ENCODE measurements at places on chromosomes 7 and 10.
A peak's percentile ranks its signal among the peaks of the same experiment; 100 is the strongest.

DNA sequence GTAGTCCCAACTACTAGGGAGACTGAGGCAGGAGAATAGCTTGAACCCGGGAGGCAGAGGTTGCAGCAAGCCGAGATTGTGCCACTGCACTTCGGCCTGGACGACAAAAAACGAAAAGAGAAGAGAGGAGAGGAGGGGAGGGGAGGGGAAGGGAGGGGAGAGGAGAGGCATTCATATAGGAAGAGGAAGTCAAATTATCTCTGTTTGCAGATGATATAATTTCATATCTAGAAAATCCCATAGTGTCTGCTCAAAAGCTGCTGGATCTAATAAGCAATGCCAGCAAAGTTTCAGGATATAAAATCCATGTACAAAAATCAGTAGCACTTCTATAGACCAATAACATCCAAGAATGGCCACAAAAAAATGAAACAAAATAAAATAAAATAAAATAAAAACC is 120.3 kb downstream of the LMBR1 start:
- no peak for DNase-seq

- DNase-seq, result no peak
Observed at GRCh38 chr10:78779339-78779955, 289.3 kb upstream of the ZMIZ1 start.

DNA sequence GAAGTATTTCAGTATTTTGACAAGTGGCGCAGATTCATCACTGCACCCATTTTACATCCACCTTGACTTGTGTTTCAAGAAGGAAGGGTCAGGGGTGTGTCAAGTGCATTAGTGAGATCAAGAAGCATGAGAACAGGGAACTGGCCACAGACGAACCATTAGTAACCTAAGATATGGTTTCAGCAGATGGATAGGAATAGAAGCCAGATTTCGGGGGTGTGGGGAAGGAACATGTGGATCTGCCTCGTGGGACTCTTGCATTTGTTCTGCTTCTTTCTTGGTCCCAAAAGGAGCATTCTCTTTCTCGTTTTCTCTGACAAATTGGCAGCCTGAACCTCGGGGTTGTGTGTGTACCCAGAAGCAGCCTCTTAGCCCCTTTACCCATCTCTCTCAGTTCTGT is 9.6 kb downstream of the DENND2A start:
- no peak for DNase-seq

GRCh38 chr7:130352194-130353074 is 7.8 kb downstream of the CPA5 start:
- peak; percentile 77 for DNase-seq

All from fibroblast of skin of abdomen (primary cell).